ENCODE measurements at places on chromosomes 1 and 21.

DNA sequence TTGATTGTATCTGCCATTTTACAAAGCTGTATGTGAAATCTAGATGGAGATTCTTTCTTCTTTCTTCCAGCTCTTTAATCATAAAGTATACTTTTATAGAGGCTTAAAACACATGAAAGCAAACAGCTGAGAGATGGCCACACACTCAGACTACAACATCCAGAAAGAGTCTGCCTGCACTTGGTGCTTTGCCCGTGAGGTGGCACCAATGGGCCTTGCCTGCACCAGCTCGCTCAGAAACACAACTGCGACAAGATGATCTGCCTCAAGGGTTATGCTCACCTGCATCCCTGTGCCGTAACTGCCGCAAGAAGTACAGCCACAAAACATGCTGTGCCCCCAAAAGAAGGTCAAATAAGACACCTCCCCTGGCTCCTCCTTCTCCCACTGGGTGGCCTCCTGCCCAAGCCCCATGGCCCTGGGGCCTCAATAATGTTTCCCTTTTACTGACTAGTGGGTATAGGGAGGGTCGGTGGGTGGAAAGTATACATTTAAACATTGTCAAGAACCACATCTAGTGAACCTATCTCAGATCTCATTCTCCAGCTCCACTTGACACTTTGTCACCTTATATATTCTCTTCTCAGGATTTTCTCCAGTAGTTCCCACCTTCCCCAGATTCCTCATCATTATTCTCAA, 66.7 kb upstream of the ANGPTL3 start:
- no peak for DNase-seq

- no peak for DNase-seq
Measured at GRCh38 chr1:24933468-24933867, 3.4 kb upstream of the RUNX3 start.

- no peak for DNase-seq
Measured at GRCh38 chr1:6967431-6968111, 182.3 kb downstream of the CAMTA1 start.

DNA sequence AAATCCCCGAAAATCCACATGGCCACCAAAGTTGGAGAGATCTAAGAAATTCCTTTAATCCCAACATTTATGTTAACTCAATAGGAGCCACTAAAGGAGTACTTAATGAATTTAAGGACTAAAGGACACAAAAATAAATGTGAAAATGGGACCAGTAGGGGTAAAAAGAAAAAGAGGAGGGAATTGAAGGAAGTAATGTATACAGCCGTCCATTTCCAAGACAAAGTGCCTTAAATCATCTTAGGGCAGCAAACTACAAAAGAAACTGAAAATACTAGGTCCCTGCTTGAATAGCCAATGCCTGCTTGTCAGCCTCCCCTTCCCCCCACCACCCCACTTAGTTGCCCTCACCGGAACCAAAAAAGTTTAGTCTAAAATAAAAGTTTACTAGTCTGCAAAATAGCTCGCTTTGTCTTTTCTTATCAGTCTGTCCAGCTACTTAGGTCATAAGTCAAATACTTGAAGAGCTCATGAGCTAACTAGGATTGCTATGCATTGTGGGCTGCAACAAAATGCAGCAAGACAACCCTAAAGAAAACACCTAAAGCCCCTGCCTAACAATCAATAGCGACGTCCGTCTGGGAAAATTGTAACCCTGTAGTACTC, 66.3 kb upstream of the TLR5 start:
- DNase-seq = no peak

- DNase-seq = no peak
Measured at GRCh38 chr1:161728376-161729226, 7.3 kb downstream of the FCRLB start.
